ENCODE measurements at places on chromosomes 11 and 22.
A peak's percentile ranks its signal among the peaks of the same experiment; 100 is the strongest.

- peak; percentile 26 for DNase-seq
These were observed at the start of gene PNPLA3 for GRCh38 chr22:43923631-43924464. Gene PNPLA3 (plus strand): TSS chr22:43923805. CDS start chr22:43923912, 107 bp downstream.

DNA sequence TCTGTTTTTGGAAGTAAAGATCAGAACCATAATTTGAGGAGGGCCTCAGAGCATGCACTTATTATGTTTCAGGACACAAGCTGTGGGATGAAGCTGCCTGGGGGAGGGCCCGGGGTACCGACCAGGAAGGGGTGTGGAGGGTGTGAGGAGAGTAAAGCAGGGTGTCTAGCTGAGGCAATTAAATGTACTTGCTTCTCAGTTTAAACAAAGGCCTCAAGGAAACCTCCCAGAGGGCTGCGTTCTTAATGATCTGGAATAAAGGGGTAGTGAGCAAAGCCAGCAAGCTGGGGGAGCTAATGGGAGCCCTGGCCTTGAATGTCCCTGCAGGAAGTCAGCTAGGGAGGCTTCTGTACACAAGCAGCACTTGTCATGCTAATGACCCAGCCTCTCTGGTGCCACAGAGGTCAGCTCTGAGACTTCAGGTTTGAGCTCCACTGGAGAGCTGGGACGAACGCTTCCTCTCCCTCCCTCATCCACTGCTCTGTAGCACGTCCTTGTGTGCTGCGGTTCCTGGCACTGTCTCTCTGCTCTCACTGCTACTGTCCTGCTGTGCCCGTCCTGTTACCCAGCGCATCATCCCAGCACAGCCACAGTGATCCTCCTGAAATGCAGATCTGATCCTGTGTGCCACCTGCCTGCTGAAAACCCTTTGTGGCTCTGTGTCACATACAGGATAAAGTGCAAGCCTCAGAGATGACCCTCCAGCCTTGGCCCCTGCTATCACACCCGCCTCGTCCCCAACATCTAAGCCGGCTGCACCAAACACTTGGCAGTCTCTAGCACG lies 159.7 kb downstream of the DBX1 start:
- peak; percentile 98 for DNase-seq

- DNase-seq = no peak
These were observed 9.0 kb upstream of the AHNAK start for GRCh38 chr11:62555464-62556107.

GRCh38 chr11:69787906-69788305 lies 12.8 kb upstream of the FGF4 start:
- DNase-seq = no peak

- no peak for DNase-seq
These were observed 1.7 kb downstream of the ETS1 start for GRCh38 chr11:128585498-128586238.

Data from DMS79 (cell line).